Retinal pigment epithelial cell (primary cell): ENCODE measurements at places on chromosomes 5 and 9.

DNA sequence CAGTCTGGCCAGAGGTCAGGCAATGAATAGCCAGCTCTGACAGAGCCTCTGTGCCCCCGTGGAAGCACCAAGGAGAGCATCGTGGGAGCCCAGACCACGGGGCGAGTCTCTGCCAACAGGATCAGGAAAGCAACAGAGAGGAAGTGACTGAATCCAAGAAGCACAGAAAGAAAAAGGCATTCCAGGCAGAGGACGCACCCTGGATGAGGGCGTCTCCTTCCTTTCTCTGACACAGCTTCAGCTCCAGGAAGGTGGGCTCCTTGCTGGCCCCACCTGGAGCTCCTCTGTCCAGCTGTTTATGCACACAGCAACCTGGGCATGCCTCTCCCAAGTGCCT is 16.6 kb downstream of the HK3 start:
- no peak for DNase-seq

GRCh38 chr5:102737805-102738469 is 17.2 kb upstream of the PAM start:
- DNase-seq = no peak

DNA sequence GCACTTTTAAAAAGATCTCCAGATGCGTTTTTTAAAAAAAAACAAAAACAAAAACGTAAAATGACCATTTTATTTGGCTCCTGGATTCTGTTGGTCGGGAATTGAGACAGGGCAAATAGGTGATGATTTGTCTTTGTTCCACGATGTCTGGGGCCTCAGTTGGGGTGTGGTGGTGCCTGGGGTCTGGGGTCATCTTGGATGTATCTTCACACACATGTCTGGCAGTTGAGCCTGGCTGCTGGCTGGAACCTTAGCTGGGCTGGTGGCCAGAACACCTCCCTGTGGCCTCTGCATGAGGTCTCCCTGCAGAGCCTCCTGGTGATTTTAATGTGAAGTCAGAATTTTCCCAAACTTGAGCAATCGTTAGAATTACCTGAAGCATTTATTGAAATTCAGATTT is 42.5 kb upstream of the BASP1 start:
- DNase-seq = no peak

DNA sequence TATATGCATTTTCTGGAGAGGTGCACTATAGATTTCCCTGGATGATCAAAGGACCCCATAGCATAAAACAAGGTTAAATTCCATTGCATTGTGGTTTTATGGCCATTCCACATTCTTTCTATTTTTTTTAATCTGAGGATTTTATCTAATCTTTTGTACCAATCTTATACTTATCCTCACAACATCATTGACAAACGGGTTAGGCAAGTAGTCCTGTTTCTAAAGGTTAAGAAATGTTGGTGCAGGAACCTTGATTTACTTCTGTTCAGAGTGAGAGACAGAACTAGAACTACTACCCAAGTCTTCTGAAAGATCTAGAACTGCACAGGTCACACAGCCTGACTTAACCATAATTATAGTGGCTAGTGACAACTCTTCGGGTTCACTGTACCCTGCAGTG is 5.7 kb upstream of the DAB2 start:
- no peak for DNase-seq

DNA sequence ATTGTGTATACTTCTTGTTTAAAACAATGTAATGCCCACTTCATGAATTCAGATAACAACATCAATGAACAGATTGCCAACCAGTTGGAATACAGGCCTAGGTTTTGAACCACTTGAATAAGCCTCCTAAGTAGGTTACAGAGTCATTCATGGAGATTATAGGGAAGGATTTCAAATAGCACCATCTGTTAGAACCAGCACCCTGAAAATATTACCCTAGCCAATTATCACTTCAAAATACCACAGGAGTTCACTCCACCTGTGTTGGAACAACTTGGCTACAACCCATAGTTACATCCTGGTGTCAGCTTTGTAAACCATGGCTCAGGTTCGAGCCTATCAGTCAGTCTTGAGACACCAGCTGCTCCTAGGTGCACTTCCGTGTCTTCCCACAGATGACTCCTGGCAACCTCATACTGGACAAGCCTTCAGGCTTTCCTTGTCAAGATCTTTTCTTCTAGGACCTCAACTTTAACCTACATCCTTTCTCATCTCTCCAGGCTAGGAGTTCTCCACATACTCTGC is 350.0 kb downstream of the DEPDC1B start:
- no peak for DNase-seq

GRCh38 chr9:79026316-79026715 is 545.4 kb upstream of the TLE4 start:
- no peak for DNase-seq

GRCh38 chr5:150158170-150158949 is 2.7 kb upstream of the PDGFRB start:
- DNase-seq = no peak

- no peak for DNase-seq
Measured at GRCh38 chr9:3858961-3859360, 333.2 kb upstream of the RFX3 start.

GRCh38 chr9:112841261-112841660 is 49.4 kb downstream of the SLC46A2 start:
- no peak for DNase-seq

DNA sequence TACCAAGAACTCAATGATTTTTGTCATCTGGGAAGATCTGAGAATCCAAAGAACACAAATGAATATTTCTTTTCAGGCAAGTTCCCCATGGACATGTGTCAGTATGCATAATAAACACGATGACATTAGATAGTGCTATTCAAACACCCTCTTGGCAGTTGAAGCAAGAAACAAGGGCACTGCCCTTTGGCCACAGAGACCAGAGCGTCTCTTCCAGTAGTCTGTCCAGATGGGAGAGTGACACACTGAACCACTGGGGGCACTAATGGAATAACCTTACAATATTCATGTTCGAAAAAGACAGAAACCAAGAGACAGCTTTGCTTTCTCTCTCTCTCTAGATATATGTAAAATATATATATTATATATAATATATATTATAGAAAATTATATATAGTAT is 301.9 kb downstream of the CTNND2 start:
- DNase-seq = no peak

DNA sequence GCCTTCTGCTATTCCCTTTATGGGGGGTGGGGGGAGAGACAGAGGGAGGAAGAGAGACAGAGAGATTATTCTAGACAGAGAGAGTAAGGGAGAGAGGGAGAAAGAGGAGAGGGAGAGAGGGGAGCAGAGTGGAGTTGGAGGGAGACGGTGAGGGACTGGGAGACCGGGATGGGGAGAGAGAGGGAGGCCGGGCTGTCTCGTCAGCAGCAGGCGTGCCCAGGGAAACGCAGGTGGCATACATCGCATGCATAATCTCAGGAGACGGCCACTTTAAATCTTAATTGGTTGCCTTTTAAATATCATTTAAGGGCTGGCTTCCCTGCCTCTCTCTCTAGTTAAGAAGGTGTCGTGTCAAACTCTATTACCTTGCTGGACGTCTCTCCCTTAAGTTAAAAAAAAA is 8.4 kb downstream of the IRX4 start:
- DNase-seq = no peak

DNA sequence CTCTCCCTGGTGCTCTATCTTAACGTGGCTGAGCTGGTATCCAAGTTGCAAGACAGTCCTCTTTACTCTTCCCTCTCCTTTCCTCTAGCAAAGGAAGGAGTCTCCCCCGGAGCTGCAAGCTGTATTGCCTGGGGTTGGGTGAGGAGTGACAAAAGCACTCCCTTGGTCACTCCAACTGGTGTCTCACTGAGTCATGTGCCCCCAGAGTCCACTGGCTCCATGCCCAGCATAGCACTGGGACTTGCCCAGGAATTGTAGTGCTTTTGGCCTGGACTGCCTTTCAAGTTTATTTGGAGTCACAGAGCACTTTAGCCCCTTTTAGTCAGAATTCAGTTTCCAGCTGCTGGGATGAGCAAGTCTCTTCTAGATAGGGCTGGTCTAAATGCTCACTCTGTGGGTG is 82.6 kb upstream of the FST start:
- no peak for DNase-seq

DNA sequence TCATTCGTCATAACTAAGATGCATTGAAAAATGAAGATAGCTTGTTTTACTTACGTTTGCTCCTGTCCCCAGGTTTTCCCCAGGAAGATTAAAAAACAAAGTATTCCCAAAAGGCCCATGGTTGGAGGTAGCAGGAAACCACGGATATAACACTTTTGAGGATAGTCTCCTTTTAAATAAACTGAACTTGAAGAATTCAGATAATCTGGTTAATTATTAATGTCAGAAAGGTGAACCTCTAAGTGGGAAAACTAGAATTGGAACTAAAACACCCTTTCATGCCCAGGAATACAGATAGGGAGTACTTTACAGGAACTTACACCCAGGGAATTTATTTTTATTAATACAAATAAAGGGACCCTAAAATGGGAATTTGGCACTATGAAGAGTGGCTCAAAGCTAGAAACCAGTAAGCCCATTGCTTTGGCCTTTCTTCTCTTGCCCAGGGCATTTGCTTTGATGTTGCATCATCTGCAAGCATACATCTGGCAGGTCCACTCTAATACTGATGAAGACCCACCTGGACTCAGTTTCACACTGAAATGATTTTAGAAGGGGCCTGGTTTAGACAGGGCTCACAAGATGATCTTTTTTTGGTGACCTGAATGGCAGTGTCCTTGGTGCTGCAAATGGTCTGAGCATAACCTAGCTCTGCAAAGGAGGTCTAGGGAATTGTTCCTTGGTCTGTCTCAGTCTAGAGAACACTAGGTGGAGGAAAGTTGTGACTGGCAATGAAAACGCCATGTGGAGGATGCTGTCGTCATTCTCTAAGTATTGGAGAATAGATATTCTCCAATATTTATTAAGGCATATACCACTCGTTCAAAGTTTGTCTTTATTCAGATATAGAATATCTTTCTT is at the start of gene C5:
Gene C5, minus strand, starts transcription at position 148 of the 861 bp plus-strand sequence. Its CDS starts 29 bp downstream, at position 119.
- no peak for DNase-seq

DNA sequence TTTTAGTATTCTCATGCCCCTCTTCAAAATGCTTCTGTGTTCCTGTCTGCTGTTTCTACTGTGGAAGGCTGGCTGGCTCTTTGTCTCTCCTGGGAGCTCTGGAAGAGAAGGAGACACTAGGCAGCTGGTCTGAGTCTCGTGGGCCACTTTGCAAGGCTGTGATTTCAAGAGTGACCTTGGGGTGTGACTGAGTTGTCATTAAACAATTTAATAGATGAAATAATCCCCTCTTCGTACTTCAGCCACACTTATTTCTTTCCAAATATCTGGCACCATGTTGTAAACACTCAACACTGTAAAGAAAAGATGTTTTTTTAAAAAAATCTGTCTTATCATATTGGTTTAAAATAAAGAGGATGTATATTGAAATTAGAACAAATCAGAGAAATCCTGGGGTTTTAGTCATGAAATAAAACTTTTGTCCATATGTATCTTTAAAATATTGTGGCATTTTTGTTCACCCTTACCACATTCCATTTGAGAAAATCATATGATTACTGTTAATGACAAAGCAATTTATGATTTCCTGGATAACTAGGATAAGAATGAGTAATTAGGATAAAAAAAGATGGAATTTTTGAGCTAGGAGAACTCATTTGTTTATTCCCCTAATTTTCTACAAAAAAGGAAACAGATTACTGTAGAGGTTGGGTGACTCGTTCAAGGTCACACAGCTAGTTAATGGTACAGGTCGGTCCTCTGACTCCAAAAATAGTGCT is 200.8 kb downstream of the MAT2B start:
- DNase-seq = no peak

GRCh38 chr5:178462816-178463215 is 127.4 kb downstream of the COL23A1 start:
- DNase-seq = no peak

DNA sequence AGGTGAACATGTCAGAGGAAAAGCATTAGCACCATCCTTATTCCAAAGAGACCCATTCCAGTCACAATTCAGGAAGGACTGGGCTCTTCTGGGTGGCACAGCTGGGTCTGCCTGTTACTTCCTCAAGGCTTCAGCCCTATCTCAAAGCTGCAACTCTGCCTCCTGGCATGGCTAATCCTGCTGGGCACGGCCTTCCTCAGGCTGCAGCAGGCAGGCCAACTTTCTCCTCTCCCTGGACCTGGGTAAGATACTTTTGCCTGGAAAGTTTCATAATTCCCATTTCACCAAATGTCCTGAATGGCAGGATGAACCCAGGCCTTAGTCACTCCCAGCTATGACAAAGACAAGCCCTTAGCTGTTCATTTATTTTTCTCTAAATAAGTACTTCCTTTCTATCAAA is 50.1 kb downstream of the MACROH2A1 start:
- no peak for DNase-seq

GRCh38 chr9:35333551-35333950 is 156.4 kb upstream of the RUSC2 start:
- no peak for DNase-seq

DNA sequence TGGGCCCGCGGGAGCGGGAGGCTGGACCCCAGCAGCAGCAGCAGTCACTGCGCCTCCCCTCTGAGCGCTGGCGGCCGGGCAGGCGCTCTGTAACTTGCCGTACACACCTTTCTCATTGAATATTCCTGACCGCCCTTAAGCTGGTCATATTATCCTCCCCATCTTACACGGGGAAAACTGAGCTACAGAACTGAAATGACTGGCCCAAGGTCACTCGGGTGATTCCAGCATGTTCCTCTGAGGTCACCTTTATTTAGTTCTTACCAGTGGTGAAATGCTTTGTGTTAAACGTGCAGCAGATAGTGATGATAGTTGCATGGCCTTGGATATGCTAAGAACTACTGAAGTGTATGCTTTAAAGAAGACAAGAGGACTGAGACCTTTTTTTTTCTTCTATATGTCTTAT is 607 bp downstream of the UQCRQ start:
- no peak for DNase-seq

DNA sequence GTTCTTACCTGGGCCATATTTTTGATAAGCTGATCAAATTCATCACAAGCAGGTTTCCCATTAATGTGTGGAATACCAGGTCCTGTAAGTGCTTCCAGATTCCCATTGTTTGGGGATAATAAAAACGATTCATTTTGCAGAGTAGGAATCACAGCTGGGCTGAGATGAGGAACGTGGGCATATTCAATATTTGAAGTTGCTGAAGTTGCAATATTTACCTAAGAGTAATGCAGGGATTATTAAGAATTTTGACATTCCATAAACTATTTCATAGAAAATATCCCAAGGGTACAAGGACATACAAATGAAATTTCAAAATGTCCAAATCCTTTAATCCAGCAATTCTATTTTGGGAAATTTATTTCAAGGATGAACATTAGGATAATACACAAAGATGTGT is 55.1 kb downstream of the MPDZ start:
- no peak for DNase-seq

DNA sequence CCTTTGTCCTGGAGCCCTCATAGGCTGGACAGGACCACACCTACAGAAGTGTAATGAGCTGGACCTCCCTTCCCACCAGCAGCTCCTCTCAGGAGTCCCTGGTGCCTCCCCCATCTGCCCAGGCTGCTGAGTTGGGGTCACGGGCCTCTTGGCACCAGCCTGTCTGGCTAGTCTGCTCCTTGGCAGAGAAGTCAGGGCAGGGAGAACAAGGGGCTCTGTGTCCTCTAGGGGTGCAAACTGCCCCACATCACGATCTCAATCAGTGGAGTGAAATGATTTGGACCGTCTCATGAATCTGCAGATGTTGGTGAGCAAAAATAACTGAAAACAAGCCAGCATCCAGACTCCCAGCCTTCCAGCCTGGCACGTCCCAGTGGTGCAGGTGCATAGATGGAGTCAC is 14.9 kb upstream of the GFPT2 start:
- DNase-seq = no peak

GRCh38 chr5:54981928-54982327 is 3.5 kb downstream of the ESM1 start:
- DNase-seq = no peak
